ENCODE measurements at places on chromosomes 7 and 10.

DNA sequence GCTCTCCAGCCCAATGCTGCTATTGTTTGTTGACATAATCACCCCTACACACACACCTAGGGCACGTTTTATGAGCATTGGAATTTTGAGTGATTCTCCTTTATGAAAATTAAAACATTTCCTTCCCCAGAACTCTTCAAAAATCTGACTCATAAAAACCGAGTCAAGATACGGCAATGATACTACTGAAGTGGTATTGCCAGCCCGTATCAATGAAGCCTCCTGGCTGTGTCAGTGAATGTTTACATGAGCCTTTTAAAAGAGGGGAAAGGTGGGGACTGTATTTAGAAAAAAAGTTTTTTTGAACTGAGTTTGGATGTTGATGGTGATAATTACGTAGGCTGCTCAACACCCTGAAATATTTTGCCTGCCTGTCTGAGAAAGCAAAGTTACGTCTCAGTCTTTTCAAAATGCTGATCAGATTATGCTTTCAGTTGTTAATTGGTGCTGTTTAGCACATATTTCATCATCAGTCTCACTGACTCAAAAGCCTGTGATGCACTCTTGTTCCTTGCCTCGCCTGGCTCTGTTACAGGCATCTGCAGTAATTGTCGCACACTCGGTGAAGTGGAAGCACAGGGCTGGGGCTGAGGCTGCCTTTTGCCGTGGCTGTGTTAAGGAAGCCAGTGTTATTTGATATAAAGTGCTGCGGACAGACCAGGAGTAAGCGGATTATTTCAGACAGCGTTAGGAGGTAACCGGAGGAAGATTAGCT is 157.4 kb upstream of the TCF7L2 start:
- no peak for DNase-seq

DNA sequence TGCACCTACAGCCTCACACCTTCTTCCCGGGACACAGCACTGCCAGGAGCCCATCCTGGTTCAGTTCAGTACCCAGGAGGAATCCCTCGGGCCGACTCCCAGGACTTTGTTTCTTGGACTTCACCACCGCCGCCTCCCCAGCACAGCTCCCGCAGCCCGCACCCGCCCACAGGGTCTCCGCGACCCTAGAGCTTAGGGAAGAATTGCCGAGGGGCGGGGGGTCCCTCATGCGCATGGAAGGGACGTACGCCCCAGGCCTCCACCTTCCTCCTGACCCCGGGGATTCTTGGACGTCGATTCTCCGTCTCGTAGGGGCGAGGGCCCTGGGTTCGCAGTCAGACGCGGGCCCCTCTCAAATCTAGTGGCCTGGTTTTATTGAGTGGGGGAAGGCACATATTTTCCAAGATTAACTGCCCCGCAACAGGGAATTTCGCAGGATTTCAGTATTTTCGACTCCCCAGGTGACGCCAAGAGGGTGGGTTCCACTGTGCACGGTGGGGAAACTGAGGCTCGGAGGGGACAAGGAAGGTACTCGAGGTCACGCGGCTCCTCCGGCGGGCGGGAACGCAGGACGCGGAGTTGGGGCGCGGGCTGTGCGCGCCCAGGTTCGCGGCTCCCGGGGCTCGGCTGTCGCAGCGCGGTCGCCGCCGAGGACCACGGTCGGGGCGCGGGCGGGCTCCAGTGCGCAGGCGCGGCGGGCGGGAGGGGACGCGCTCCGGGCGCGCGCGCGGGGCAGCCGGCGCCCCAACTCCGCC is at the start of gene ADCY1:
TSS of gene ADCY1 (plus strand) at position 708 of the 755 bp plus-strand sequence. CDS start 176 bp downstream, outside the sequence.
- no peak for DNase-seq

GRCh38 chr7:143505838-143506237 is 28.2 kb downstream of the TAS2R41 start:
- DNase-seq, result no peak

- no peak for DNase-seq
These were observed 1.9 kb downstream of the TTYH3 start for GRCh38 chr7:2633538-2634266.

DNA sequence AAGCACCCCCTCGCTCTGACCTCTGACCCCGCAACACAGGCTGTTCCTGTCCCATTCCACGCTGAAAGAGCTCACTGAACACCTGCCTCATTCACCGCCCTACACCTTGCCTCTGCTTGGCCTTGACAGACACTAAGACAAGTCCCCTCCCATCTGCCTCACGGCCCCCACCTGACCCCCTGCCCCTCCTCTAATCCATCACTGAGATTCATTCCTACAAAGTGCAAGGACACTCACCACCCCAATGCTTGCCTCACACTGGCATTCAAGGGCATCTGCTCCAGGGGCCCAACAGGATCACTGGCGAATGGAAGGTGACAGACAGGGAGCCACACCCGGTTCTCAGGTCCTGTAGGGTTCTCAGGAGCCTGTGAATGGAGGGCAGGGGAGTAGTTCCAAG is 68.1 kb upstream of the NANOS1 start:
- no peak for DNase-seq

DNA sequence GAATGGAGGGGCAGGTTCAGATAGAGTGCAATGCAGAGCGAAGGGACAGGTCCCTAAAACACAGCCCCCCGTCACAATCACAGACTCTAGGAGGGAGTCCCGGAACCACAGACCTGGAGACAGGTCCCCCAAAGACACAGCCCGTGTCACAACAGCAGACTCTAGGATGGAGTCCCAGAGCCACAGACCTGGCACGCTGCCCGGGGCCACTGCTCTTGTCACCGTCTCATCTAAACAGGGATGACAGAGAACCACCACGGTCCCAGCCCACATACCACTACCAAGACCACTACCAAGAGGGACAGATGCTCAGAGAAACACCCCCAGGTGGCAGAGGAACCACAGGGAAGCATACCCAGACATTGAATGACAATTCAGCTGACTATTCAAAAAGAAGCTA is 183.9 kb downstream of the TCERG1L start:
- DNase-seq, result no peak

GRCh38 chr7:31707089-31707488 is 20.1 kb downstream of the PPP1R17 start:
- no peak for DNase-seq

DNA sequence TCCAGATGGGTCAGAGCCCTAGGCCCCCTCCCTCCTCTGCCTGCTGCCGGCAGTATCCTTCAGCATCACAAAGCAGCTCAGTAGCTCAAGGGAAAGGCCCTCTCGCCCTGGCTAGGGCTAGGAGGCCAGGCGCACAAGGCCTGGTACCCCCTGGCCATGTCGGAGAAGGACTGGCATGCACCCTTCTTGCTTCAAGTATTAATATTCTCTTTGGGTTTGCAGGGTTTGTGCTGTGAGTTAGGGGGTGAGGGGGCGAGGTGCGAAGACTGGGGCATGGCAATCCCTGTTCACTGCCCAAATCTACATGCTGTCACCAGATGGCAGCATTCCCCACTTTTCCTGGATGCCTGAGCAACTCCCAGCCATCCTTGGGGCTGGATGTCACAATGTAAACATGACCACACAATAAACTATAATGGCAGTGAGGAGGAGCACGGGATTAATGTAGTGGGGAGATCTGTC is 105.2 kb downstream of the NEURL1 start:
- no peak for DNase-seq

DNA sequence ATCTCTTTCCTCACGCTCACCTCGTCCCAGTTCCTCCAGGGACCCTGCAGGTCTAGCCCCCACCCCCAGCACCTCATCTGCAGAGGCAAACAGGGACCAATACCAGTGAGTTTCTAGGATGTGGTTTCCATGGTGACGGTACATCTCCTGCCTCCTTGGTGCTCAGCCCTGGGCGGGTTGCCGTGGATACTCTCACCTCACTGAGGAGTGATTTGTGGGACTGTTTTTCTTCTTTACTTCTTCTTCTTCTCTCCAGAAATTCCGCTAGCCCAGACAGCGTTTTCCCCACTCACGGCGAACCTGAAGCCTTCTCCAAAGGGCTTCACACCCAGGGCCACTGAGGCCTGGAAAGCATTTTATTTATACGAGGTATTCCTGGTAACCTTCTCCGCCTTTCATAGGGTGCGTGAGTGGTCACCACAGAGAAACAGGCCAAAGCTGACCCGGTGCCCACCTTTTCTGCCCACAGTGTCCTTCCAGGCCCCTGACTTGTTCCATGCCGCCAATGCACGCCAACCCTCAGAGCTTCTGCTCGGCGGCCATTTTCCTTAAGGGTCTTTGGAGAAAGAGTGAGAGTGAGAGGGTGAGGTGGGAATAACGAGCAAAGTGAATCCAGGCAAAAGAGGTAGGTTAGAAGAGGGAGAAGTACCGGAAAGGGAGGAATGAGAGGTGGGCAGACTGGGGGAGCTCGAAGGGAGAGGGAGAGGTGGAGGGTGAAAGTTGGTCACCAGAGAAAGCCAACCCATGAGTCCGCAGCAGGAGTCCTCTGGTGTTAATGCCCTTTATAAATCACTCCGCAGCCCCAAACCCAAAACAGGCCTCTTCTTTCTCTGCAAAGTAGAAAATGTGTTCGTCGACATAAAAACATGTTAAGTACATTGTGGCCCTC is 15.5 kb downstream of the FAM241B start:
- no peak for DNase-seq

DNA sequence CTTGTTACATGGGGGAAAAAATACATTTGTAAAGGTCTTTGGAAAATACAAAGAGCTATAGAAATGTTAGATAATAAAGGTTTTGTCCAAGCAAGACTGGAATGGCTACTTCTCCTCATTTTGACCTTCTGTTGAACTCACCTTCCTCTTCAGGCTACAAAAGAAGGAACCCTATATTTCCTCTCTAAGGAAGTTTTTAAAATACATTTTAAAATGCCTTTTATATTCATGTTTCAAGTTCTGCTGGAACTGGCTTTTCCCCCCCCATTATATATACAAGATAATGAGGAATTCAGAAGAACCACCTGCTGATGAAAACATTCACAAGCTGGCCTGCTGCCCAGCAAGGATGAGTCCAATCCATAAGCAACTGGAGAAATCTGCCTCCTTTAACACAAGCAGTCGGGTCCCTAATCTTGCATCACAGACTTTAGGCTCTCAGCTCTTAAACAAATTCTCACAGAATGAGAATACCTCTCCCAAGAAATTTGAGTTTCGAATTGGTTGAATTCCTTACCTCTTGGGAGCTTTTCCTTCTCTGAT is 44.6 kb downstream of the MTERF1 start:
- no peak for DNase-seq

DNA sequence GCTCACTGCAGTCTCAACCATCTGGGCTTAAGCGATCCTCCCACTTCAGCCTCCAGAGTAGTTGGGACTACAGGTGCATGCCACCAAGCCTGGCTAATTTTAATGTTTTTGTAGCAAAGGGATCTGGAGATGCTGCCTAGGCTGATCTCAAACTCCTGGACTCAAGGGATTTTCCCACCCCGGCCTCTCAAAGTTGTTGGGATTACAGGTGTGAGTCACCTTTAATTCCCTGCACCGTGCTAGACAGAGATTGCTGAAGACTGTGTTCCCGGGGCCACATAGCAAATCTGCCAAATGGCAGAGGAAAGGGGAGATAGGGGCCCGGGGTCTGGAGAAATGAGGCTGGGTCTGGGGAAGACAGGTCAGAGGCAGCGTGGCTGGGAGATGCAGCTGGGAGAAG is 20.6 kb upstream of the PSMG3 start:
- no peak for DNase-seq

- DNase-seq, result no peak
These were observed 348.4 kb downstream of the GLRX3 start for GRCh38 chr10:130484468-130485180.

- DNase-seq, result no peak
These were observed 51.6 kb downstream of the GPAM start for GRCh38 chr10:112131996-112132395.

- DNase-seq, result no peak
These were observed 59.8 kb downstream of the ENTPD1 start for GRCh38 chr10:95815701-95816240.

GRCh38 chr7:105269397-105269796 is 119.3 kb downstream of the SRPK2 start:
- DNase-seq, result no peak

GRCh38 chr10:106996510-106996909 is 168.0 kb downstream of the SORCS1 start:
- no peak for DNase-seq

- no peak for DNase-seq
These were observed 28.0 kb upstream of the KPNA7 start for GRCh38 chr7:99235925-99236324.

DNA sequence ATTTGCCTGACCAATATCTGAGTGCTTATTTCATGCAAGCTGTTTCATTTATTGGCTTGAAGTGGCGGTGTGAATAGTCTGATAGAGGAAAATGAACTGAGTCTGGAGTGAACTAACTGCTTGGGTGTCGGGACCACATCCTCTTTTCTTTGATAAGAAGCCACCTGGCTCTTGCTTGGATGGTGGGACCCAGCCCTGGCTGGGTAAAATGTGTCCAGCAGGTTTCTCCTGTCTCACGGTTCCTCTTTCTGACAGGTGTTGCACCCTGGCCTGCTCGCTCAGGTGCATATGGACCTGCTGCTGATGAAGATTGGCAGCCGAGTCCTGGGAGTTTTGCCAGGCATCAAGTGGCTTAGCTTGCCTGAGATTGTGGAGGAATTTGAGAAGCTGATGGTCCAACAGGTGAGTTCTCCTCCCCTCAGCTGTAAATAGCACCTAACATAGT is 1.6 kb downstream of the ADCK2 start:
- DNase-seq, result no peak

GRCh38 chr10:72794260-72794659 is 99.3 kb upstream of the OIT3 start:
- no peak for DNase-seq

- no peak for DNase-seq
These were observed 457.4 kb downstream of the MDFIC start for GRCh38 chr7:115379321-115379720.

DNA sequence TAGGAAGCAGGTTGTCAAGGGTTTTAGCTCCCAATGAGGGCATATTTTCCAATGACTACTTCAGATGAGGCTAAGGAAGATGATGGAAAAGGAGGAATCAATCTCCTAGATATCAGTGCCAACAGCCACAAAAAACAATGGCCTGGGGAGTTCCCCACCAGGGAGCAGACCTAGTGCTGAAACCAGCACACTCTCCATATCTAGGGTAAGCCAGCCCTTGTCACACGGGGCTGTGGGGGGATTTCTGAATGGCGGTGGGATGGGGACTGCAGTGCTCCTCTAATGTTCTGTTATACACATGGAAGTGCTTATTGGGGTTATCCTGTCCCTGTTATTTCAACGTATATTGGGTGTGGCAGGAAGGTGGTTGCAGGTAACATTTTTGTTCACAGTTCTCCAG is 18.5 kb downstream of the EPC1 start:
- DNase-seq, result no peak

GRCh38 chr10:11475831-11476434 is 135.5 kb downstream of the USP6NL start:
- DNase-seq, result no peak

DNA sequence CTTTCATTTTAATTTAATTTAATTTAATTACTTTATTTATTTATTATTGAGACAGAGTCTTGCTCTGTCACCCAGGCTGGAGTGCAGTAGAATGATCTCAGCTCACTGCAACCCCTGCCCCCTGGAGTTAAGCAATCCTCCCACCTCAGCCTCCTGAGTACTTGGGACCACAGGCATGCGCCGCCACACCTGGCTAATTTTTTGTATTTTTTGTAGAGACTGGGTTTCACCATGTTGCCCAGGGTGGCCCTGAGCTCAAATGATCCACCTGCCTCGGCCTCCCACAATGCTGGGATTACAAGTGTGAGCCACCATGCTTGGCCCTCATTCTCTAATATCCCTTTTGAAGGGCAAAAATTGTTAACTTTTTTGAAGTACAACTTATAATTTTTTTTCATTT is 92.9 kb downstream of the XRCC2 start:
- DNase-seq, result no peak

- no peak for DNase-seq
These were observed at the start of gene PNLIPRP2 for GRCh38 chr10:116620423-116621400. Gene PNLIPRP2 (plus strand): TSS chr10:116620953.
